ENCODE measurements at places on chromosomes 3 and 15.

DNA sequence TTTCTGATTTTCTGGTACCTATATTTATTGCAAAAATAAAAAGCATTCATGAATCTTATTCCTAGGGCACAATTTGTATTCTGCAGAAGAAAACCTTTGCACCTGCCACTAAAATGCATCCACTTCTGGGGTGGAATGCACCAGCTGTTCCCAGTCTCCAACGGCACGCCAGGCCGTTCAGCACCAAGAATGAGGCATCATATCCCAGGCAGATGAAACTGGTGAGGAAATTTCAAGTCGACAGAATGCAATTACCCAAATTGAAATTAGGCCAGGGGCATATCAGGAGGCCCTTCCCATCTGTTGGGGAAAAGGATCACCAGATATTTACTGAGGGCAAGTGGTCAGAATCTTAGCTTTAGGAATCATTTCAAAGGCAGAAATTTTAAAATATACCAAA, 13.6 kb upstream of the RBMS3 start:
- DNase-seq = no peak

- peak; percentile 37 for DNase-seq
Observed at GRCh38 chr15:90221246-90221900, 12.4 kb downstream of the CIB1 start.

- DNase-seq = no peak
Observed at GRCh38 chr15:63388511-63388910, 6.9 kb upstream of the CA12 start.

- DNase-seq = no peak
Observed at GRCh38 chr15:39198044-39199000, 382.6 kb upstream of the THBS1 start.

GRCh38 chr3:181716966-181717365, 5.2 kb downstream of the SOX2 start:
- DNase-seq = no peak

DNA sequence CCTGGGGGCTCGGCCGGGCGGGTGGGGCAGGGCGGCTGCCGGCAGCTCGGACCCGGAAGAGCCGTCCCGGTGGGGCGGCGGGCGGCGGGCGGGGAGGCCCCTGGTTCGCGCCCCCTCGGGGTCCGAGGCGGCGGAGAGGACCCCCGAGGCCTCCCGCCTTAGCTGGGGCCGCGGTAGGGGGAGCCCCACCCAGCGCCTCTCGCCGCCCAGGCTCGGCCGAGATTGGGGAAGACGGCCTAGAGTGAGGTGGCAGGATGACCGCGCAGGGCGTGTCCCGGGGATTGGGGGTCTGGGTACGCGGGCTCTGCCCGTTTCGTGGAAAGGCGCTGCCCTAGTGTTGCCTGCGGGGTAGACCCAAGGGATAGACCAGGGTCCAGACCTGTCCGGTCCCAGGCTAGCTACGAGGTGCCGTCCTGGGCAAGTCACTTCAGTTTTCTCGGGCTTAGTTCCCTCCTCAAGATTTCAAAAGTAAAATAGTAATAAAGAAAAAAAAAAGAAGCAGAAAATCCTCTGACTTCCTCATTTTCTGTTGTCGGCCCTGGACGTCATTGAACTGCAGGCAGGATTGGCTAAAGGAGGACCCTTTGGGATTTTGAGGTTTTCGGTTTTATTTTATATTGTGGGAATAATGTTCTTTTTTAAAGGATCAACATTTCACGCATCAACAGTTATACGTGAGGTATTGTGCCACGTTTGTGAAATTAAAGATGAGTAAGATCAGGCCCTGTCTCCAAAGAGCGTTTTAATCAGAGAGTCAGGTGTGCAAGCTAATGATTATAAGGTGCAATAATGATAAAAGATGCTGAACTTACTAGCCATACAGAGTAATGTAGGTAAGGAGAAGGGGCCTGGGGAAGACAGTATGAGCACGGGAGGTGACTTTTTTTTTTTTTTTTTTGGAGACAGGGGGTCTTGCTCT, 679 bp downstream of the IQGAP1 start:
- no peak for DNase-seq

DNA sequence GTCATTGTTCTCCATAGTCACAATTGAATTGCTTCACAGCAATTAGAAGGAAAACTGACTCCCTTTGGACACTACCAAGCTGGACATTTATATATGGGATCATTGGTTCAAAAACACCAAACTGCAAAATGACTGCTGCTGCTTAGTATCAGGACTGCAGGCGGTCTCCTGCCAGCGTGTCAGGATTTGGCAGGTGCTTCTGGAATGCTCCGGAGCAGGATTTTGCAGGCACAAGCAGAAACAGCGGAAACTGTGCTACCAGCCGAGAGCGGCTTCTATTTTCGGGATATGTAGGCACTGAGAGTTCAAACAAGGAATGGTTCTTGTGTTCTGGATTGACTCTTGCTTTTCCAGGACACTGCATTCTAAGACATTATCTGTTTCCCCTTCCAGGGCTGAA, 95.5 kb downstream of the SSR3 start:
- no peak for DNase-seq

- DNase-seq = no peak
Observed at GRCh38 chr3:39115870-39116269, 8.4 kb downstream of the TTC21A start.

- DNase-seq = no peak
Observed at GRCh38 chr3:146640955-146641867, 36.1 kb upstream of the PLSCR5 start.
